ENCODE measurements at places on chromosomes 5 and 9.

- no peak for DNase-seq
Observed at GRCh38 chr9:129606161-129607026, 14.5 kb downstream of the C9orf50 start.

DNA sequence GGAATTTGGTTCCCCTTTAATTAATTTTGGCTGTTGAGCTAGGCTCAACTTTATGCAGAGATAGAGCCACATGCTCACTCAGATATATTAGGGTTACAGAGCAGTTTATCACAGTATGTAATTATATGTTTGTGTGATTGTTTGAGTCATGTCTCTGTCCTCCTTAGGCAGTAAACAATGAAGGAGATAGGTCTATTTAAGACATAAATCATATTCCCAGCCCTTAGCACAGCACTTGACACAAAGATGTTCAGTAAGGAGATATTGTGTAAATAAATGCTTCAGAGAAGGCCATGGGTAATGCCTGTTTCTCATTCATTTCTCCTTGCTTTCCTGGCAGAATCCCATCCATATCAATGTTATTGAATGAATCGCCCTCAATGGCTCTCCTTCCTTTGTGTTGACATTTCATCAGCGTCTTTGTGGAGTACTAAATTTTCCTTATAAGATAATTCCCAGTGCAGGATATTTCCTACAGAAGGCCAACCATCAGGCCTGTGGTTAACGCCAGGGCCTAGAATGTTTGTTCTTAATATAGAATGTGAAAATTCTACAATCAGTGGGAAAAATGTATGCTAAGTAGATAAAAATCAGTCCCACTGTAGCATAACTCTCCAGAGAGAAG is 408.0 kb downstream of the EBF1 start:
- no peak for DNase-seq

DNA sequence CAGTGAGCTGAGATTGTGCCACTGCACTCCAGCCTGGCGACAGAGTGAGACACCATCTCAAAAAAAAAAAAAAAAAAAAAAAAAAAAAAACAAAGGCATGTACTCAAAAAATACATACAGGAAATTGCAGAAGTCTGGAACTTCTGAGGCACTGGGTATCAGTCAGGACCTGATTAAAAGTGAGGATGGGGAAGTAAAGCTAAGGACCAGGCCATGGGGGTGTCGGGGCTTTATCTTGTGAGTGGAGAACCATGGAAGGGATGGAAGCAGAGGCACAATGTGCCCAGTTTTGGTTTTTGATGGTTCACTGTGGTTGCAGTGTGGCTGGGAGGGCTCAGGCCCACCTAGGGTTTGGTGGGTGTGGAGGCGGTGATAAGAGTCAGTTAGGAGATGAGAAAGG is 212.7 kb upstream of the PIK3R1 start:
- no peak for DNase-seq

DNA sequence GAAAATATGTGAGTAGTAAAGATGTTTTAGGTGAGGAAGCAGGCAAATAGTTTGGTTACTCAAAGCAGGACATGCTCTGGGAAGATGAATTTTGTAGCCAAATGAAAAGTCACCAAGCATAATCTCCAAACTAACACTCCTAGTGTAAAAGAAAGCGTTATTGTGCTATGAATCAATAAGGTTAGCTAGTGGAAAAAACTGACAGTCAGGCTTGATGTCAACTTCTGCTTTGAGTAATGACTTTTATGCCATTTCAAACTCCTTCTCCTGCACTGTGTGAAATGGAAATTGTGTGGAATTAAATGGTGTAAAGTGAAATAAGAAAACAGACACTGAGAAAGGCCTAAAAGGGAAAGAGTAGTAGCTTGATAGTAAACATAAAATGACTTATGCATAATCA is 637.2 kb upstream of the DMAC1 start:
- no peak for DNase-seq

DNA sequence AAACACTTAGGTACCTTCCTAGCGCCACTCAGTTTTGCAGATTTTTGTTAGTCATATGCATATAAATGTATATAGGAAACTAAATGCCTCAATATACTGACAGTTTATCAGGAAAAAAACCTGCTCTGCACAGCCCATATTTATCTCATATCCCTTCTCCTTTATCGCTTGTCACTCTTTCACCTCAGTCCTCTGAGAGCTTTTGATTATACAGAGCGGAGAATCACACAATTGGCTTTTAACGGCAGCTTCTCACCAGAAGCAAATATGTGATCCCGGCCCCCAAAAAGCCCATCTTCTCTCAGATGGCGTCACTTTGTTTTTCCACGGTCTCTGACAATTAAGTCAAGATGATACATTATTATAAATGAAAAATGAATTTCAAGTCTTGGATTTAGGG is 362.6 kb downstream of the DNAH5 start:
- no peak for DNase-seq

Data from Ammon's horn (tissue), 1 donor.